ENCODE measurements at places on chromosomes 13 and 19.

DNA sequence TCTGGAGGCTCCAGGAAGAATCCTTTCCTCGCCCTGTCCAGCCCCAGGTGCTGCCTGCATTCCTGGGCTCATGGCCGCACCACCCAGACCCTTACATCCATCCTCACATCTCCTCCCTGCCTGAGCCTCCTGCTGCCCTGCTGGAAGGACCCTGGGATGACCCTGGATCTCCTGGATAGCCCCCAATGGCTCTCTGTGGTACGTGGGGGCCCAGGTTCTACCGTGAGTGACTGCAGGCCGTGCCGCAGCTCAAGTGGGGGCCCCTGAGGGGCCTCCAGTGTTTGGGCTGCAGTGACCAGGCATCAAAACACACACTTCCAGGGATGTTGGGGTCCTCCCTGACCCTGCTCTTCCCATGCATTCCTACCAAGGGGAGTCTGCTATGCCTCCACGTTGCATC is 8.3 kb upstream of the MCF2L start:
- DNase-seq, result no peak

DNA sequence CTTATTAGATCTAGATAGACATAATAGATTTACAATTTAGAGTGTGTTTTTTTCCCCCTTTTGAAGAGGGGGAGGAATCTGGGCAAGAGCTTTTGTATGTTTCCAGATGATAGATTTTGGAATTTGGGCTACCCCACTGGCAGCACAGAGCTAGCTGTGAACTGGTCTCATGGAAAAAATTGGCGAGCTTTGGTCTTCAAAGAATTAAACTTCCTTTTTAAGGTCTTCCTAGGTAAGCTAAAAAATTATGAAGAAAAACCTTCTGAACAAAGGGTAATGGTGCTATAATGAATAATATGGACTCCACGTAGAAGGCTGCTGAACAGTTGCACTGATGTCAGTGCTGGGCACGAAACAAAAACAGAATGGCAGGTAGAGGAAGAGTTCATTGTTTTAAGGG is 109.3 kb downstream of the ZIC5 start:
- no peak for DNase-seq

DNA sequence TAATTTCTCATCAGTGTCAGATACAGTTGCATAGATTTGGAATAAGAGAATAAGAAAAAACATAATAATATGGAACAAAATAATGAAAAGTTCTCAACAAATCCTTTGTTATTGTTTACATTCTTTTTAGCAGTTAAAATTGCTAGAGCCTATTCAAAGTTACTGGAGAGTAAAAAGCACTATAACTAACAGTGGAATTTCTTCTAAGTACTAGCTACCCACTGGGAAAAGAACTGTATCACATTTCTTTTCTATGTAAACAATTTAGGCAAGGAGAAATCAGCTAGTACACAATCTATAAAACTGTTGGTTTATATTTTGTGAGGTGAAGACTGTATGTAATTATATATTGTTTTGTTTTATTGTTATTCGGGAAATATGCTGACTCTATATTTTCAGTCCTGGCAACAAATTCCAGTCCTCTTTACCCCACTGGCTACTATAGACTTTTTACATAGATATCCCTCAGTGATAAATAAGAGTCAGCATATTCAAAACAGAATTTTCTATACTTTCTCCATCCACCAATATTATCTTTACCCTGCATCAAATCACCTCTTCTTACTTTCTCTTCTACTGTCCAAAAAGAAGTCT is 222.0 kb downstream of the PCDH9 start:
- no peak for DNase-seq

DNA sequence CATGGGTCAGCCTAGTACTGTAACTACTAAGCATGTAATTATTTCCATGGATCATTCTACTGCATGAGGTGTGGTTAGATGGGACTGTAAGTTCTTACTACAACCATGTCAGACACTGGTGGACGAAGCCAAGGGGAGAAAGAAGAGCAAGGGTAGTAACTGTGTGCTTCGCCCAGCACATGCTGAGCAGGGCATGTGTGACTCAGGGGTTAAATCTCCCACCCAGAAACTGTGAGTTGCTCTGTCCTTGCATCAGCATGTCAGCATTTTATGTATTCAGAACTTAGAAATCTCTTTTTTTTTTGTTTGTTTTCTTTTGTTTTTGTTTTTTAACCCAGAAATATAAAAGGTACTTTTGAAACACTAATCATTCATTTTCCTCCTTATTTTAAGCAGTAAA is 436.6 kb upstream of the KLF12 start:
- peak; percentile 41 for DNase-seq

DNA sequence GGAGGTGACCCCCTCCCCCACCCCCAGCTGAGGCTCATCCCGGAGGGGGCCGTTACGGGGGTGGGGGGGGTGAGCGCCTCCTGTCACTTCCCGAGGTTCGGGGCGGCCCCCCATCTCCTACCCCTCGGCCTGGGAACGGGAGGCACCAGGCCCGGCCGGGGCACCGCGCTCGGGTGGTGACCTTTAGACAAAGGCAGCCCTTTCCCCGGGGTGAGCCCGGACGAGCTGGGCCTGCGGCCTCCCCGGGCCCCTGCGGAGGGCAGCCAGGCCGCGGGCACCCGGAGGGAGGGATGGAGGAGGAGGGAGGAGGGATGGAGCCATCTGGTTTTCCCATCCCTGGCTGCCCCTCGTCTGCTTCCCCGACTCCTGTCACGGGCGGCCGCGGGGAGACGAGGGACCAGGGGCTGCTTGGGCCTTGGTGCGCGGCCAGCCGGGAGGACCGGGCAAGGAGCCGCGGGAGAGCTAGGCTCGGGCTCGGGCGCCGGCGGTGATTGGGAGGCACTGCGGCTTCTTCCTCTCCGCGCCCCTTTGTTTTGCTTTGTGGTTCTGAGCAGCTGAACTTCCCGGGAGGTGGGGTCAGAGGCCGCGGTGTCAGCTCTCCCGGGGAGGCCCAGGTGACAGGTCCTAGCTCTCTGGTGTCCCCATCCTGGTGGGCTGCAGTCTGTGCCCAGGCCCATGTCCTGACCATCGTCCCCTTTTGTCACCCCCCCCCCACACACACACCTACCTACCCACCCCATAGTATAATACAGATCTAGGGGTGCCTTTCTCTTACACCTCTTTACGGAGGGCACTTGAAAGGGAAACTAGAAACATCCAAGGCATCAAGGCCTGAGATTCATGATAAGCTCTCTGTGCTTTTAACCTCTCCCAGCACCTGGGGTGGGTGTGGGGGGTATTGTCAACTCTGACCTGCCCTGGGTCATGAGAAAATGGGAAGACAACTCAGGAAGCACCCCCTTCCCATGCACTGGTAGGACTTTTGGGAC is 1.3 kb downstream of the BICRA start:
- no peak for DNase-seq

GRCh38 chr13:102584434-102584833 is 12.4 kb upstream of the TPP2 start:
- no peak for DNase-seq

GRCh38 chr13:100349594-100349993 is 239.0 kb downstream of the GGACT start:
- DNase-seq, result no peak

GRCh38 chr19:19562665-19563347 is 24.7 kb downstream of the CILP2 start:
- DNase-seq, result no peak
